ENCODE measurements at places on chromosomes 2 and 18.

DNA sequence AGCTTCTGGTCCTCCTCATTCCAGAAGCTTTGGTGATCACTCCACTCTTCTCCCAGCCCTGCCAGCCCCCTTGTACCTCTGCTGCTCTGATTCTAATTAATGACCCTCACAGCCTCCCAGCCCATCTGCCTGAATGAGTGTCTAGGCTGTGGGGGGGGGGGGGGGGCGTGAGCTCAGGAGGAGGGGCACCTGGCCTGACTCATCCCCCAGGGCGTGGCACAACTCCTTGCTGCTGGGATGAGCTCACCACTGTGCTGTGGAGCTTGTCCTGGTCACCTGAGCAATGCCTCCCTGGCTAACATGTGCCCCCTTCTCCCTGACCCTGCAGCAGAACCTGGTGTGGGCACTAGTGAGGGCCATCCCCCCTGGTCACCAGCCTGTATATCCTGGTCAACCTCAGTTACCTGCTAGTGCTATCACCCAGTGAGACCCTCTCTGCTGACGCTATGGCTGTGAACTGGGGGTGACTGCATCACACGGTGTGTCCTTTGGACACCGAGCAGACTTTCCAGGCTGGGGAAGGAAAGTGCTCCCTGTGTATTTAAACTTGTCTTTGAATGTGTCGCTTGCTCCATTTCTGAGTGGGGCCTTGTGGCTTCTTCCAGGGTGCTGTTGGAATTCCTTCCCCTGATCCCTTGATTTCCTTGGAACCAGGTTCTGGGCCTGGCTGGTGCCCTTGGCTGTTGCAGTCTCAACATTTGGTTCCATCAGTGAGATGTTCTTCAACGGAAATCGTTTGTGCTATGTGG, 41.5 kb upstream of the PUM2 start:
- no peak for DNase-seq

DNA sequence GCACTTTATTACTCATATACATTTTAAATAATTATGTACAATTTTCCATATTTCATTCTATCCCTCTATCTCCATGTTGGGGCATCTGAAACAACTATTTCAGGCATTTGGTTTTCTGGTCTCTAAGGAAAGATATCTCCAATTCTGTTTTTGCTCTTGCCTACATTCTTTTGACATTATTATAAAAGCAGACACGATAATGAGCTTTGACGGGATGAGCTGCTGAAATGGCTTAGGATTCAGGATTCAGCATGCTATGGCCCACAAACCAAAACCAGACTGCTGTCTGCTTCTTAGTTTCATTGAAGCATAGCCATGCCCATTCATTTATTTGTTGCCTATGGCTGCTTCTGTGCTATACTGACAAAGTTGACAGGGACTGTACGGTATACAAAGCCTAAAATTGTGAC, 42.7 kb upstream of the GLS start:
- DNase-seq = no peak

DNA sequence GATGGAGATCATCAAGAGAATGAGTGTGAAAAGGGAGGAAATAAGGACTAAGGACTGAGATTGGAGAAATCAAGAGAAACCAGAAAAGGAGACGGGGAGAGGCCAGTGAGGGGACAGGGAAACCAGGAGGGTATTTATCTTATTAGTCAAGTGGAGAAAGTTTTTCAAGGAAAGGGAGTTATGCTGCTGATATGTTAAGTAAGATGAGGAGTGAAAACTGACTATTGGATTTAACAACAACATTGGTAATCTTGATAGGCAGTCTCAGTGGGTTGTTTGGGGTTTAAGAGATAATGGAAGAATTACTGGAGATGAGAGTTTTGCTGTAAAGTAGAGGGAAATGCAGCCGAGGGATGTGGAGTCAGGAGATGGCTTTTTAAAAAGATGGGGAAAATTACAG, 30.6 kb downstream of the PIKFYVE start:
- DNase-seq = no peak

DNA sequence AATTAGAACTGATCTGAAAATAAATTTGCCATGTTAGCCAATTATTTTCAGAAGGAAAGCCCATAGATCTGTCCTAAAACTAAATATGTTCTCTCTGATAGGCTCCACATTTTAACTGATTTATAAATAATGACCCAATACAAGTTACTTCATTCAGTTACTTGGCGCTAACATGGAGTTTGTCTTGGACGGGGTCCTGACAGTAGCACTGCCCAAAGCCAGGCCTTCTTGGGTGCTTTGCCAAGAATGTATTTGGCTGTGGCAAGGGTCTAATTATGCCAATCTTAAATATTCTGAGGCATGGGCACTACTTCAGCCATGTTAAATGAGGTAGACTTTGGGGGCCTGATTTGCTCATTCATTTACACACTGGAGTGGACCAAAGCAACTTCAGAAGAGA, 135.0 kb upstream of the PKDCC start:
- no peak for DNase-seq

DNA sequence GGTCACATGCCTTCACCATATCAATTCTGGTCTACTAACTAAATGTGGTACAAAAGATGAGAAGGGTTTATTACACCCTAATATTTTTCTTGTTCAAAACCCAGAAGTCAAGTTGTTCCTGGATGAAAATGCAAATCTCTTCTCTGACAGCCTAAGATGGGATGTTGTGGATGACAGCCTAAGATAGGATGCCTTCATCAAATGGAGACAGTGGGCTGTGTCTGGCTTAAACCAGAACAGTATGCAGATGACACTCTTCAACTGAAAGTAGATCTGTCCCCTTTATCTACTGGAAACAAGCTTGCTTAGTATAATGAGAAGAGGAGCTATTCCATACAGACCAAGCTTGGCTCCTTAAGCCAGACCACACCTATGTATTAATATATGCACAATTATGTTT, 17.7 kb downstream of the NXPH2 start:
- no peak for DNase-seq

GRCh38 chr2:221485503-221485870, 86.6 kb downstream of the EPHA4 start:
- no peak for DNase-seq

- no peak for DNase-seq
Observed at GRCh38 chr2:205435970-205436369, 246.3 kb upstream of the NRP2 start.

DNA sequence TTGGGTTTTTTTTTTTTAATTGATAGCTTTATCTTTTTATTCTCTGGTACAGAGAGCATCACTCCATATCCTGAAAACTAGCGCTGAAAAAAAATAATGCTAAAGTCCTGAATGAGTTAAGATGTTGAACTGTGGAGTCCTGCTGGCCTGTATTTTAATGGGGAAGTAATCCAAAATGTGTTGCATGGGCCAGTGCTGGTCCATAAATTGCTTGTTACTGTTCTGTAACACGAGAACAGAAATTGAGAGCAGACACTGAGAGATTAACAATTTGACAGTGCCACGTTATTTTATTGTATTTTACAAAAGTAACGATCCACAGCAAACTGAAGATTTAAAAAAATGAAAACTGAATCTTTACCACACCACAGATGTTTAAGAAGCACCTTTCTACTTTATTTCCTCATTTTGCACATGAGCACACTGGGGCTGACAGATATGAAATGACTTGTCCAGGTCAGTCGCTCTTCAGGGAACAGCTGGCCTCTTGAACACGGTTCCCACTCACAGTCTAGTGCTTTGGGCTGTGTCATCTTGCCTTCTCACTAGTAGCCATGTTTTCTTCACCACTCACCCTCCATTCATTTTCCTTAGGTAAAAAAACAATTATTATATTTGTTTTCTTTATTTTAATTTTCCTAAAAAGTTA, 35.3 kb downstream of the ZCCHC2 start:
- no peak for DNase-seq

DNA sequence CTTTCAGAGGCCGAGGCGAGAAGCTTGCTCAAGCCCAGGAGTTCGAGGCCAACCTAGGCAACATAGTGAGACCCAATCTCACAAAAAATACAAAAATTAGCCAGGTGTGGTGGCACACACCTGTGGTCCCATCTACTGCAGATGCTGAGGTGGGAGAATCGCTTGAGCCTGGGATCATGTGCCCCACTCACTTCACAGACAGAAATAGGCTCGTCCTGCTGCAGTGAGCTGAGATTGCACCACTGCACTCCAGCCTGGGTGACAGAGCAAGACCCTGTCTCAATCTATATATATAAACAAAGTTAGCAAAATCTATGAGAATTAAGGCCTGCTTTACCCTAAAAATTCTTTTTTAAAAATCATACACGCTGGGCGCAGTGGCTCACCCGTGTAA, 50.8 kb downstream of the TEX44 start:
- DNase-seq = no peak

DNA sequence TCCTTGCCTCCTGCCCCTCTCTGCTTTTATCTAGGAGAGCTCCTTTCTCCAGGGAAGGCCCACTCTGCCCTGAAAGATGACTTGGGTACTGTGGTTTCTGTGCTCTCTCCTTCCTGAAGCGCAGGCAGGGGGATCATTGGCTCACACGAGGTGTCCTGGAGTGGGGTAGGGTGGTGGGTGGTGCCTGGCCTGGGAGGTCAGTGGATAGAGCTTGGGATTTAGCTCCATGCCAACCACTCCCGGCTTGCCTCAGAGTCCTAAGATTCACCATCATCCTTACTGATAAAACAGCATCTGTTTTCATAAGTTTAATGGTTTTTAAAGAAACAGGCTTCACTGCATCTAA, 63.1 kb downstream of the CIB4 start:
- no peak for DNase-seq

DNA sequence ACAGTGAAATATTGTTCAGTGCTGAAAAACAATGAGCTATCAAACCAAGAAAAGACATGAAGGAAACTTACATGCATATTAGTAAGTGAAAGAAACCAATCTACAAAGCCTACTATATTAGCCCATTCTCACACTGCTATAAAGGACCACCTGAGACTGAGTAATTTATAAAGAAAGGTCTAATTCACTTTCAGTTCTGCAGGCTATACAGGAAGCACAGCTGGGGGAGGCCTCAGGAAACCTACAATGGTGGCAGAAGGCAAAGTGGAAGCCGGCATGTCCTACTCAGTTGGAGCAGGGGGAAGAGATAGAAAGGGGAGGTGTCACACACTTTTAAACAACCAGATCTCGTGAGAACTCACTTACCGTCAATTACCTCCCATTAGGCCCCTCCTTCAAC, 232.1 kb downstream of the TMX3 start:
- no peak for DNase-seq

- DNase-seq = no peak
Observed at GRCh38 chr2:17800693-17801458, 15.4 kb upstream of the MSGN1 start.

DNA sequence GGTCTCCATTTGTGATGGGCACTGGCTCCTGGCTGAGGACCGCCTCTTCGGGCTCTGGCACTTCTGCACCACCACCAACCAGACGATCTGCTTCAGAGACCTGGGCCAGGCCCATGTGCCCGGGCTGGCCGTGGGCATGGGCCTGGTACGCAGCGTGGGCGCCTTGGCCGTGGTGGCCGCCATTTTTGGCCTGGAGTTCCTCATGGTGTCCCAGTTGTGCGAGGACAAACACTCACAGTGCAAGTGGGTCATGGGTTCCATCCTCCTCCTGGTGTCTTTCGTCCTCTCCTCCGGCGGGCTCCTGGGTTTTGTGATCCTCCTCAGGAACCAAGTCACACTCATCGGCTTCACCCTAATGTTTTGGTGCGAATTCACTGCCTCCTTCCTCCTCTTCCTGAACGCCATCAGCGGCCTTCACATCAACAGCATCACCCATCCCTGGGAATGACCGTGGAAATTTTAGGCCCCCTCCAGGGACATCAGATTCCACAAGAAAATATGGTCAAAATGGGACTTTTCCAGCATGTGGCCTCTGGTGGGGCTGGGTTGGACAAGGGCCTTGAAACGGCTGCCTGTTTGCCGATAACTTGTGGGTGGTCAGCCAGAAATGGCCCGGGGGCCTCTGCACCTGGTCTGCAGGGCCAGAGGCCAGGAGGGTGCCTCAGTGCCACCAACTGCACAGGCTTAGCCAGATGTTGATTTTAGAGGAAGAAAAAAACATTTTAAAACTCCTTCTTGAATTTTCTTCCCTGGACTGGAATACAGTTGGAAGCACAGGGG, 5.5 kb downstream of the TMEM37 start:
- no peak for DNase-seq

- no peak for DNase-seq
Observed at GRCh38 chr2:15909736-15910135, 30.6 kb upstream of the MYCN start.

DNA sequence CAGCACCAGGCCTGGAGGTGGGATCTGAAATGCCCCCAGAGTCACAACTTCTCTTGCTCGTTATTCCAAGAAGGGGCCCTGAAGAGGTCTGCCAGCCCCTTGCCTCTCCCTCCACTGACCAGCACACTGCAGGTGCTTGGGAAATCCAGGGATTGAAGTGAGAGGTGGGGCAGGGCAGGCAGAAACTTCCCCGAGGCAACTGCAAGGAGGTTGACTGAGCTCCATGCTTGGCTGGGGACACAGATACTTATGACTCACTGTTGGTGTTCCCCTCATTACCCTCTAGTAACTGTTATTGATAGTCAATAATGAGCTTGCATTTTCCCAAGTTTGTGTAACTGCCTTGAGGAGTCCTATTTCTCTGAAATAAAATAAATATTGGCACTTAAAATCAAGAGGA, 47.5 kb downstream of the MARCO start:
- no peak for DNase-seq

- DNase-seq = no peak
Observed at GRCh38 chr2:181882246-181883020, 9.1 kb upstream of the ITPRID2 start.

GRCh38 chr2:157808421-157808820, 67.7 kb downstream of the ACVR1 start:
- DNase-seq = no peak

DNA sequence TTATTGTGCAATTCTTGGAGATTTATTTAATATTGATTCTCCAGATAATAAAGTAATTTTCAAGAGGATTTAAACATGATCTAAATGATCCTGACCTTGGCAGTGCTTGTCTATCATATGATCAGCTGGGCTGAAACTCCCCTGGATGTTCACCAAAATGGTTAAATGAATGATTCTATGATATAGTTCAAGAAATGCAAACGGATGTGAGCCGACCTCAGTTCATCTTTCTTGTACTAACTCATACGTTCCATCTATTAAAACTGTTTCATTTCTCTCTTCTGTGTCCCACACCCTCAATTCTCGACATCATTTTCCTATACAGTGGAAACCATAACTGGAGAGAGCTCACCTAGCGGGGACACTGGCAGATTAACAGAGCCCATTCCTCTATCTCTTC, 281.7 kb upstream of the CCDC68 start:
- no peak for DNase-seq

DNA sequence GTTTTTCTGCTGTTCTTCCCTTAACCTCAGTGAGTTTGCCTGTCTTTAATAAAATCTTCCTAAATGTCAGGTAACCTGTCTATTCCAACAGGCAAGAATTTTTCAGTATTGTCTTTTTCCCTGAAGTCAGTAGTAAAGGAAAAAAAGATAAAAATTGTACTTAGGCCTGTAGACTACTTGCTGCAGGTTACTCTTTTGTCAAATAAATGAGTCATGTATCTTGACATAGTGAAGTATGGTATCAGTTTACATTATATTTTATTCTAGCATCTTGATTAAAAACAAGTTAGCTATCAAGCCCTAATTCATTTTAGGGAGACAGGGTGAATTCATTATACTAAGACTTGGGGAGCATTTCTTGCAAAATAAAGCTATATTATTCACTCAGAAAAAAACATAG, 59.8 kb downstream of the ITGA4 start:
- DNase-seq = no peak

All from amygdala (tissue), 56 donors.